Activated T-cell treated with anti-CD3 and anti-CD28 coated beads, Interleukin-2, amount 50 U/mL, for 24 hours (primary cell): ENCODE measurements at places on chromosomes 6 and 20.

DNA sequence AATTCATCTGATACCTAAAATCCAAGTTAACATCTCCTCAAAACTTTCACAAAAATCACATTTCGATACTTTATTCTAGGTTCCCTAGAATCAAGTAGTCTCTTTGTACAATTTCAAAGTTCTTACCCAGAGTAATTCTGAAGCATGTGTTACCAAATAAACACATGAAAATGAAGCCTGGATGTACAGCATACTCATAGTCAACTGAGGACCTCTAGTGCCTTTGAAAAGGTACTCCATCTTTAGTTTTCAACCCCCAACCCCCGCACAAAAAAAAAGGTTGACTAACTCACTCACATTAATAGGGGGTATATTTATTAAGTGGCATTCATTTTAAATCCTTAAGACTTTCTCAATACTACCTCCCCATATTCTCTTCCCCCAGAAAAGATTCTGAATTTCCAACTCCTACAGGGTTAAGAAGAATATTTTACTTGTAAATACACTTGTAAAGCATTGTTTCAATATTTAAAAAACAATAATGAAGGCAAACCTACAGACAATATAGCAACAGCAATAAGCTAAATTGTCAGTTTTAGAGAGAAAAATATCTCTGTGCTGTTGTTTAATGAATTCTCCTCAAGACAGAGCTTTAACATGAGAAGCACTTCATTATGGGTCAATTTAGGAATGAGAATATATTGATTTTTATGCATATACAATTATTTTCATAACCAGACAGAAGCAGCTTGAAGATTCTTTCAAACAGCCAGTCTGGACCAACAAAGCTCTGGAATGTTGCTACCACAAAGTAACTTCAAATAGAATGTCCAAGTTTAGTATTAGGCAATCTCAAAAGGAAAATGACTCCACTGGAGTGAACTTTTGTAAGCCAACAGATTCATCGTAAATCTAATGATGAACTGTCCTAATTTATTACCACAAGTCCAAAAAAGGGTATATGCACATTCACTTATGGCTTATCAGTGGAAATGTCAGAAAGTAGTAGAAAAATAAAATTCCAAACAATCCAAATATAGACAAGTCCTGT, 3.3 kb downstream of the PLN start:
- no peak for DNase-seq

DNA sequence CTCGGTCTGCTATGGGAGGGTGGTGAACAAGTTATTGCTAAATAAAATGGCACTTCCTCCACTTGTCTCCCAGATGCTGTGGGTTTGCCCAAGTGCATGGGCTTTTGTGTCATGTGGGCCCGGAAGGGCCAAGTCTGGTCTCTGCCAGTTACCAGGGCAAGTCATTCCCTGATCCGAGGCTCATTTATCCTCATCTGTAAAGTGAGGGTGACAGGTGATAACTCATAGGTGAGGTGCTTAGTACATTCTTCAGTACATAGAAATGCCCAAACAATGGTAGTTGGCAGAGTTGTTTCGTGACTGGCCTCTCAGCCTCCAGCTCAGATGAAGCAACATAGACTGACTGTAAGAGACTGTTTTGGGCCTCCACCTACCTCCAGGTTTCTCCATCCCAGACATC, 2.0 kb upstream of the MUCL3 start:
- DNase-seq, result no peak

DNA sequence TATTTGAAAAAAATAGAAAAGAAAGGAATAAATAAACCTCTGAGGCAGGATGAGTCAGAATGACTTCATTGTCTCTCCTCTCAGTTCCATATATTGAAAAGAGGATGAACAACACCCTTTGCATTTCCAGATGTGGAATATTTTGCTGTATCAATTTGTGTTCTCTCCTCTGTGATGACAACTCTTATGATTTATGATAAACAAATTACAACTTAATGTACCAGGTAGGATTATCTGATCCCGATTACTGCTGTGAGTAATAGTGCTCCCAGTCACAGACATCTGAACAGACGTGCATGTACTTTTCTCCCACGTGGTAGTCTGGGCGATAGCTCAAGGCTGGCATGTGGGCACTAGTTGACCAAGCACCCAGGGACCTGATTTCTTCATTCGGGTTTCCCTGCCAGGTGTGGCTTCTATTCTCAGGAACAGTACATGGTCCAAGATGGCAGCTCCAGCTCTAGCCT, 142.1 kb upstream of the SULF2 start:
- no peak for DNase-seq

- DNase-seq, result no peak
Measured at GRCh38 chr6:70685494-70686180, 18.0 kb downstream of the SMAP1 start.

DNA sequence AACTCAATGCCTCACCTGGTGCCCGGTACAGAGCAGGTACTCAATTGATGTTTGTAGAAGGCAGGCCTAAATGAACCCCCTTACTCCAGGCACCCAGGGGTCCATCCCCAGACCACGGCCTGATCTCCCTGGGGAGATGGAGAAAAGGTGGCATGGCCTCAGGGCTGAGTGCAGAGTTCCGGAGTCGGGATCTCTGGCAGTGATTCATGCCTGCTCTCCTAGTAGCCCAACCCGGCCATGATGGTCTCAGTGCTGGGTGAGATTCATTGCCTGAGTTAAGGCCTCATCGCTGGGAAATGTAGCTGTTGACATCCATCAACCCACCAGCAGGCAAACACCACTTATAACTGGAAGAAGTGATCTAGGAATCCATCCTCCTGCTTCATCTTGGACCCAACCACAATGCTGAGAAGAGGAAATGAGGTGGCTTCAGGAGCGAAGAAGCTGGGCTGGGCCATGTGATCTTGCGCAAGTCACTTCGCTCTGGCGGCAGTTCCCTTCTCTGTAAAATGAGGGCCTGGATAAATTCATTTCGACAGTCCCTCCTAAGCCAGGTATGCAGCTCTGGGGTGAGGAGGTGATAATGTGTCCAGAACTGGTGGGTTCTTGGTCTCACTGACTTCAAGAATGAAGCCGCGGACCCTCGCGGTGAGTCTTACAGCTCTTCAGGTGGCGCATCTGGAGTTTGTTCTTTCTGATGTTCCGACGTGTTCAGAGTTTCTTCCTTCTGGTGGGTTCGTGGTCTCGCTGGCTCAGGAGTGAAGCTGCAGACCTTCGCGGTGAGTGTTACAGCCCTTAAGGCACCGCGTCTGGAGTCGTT, 24.7 kb downstream of the ETV7 start:
- DNase-seq, result no peak
